NCI-H510A (cell line): ENCODE measurements at places on chromosomes 6 and 20.

DNA sequence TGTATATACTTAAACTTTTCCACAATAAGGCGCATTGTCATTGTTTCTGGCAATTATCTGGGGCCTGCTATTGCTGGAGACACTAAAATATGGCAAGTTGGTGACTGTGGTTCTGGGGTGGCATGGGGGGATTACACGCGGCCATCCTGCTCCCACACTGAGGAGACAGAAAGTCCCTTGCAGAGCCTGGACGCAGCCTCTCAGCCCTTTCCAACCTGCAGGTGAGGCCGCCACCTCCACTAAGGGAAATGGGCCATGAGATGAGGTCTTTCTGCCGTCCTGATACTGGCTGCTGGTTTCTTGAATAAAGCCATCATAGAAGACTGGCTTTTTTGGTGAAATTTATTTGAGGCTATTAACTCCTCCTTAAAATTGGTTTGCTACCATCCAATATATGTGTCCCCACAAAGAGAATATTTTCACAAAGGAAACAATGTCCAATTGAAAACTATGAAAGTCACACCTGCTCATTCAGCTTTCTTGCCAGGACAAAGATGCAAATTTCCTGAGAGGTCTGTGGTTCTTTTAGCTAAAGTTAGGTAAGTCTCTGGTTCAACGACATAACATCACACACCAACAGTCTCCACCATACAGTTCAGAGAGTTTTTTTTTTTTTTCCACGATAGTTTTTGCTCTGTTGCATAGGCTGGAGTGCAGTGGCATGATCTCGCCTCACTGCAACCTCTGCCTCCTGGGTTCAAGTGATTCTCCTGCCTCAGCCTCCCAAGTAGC is 13.0 kb downstream of the TXNDC5 start:
- no peak for DNase-seq

DNA sequence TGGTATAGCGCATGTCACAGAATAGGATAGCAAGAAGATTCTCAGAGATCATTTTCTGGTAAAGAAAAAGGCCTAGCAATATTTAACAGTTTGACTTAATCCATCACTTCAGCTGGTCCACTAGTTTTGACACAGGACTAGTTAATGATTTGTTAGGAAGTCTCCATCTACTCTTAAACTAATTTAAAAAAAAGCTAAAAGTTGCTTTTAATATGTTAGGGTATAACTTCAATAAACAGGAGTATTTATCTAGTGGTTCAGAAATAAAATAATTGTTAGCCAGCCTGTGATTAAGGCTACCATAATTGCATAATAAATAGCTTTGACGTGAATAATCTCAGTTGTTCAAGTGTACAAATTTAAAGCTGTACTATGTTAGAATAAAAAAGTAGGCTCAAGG is 195.6 kb downstream of the FUT9 start:
- no peak for DNase-seq

DNA sequence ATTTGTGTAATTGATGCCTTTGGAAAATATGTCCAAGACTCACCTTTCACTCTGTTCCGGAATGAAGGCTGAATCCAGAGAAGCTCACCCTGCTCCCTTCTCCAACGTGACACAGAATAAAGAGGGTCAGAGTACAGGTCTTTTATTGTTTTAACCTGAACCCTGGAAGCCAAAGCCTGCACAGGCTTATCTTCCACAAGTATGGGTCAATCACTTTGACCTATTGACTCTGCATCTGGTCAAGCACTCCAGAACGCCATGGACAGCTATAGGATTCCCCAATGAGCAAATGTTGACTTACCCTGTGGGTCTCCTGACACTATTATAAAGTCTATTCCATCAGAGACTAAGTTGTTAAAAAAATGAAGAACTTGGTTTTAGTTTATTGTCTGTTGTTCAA is 158.4 kb upstream of the MYLIP start:
- DNase-seq: no peak

- no peak for DNase-seq
Measured at GRCh38 chr6:92122746-92123145, 1296.6 kb downstream of the EPHA7 start.

DNA sequence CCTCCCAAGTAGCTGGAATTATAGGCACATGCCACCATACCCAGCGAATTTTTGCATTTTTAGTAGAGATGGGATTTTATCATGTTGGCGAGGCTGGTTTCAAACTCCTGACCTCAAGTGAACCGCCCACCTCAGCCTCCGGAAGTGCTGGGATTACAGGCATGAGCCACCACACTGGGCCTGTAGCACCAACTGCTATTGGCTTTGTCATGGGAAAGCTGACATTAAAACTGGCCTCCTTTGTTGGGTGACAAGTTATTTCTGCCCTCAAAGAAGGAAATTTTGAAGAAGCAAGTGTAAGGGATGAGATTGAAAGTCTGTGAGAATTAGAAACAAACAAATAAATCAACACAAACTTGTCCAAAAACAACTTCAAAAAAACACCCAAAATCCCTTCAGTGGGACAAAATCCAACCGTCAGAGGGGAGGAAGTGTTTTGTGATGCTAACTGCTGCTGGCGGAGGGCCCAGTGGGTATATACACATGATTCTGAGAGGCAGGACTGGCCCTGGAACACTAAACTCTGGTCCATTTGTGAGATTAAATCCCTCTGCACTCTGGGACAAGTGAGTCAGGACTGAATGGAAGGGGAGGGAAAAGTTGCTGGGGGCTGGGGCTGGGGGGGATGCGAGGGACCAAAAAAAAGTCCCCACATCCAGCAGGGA is 87.5 kb upstream of the NAA20 start:
- no peak for DNase-seq

- DNase-seq: no peak
Measured at GRCh38 chr6:18243302-18243893, 20.9 kb downstream of the DEK start.

GRCh38 chr20:45450097-45450818 is 19.3 kb upstream of the WFDC2 start:
- DNase-seq: peak; percentile 16

GRCh38 chr20:8066662-8067061 is 47.1 kb upstream of the TMX4 start:
- no peak for DNase-seq

GRCh38 chr6:12698298-12698697 is 18.3 kb upstream of the PHACTR1 start:
- DNase-seq: no peak

DNA sequence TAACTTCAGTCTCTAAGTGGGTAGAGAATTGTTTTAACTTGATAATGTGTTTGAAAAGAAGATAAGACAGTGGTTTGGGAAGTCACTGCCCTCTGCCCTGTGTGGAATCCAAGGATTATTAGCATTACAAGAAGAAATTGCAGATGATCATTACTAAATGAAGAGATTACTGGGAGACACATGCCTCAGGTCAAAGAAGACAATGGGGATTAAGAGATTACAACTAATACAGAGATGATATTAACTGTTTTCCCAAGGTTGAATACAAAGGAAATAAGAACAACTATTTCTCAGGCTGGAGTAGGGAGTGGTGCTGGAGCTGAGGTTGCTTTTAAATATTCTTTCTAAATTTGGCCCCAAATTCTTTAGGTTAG is 166.0 kb downstream of the TRMT11 start:
- no peak for DNase-seq

DNA sequence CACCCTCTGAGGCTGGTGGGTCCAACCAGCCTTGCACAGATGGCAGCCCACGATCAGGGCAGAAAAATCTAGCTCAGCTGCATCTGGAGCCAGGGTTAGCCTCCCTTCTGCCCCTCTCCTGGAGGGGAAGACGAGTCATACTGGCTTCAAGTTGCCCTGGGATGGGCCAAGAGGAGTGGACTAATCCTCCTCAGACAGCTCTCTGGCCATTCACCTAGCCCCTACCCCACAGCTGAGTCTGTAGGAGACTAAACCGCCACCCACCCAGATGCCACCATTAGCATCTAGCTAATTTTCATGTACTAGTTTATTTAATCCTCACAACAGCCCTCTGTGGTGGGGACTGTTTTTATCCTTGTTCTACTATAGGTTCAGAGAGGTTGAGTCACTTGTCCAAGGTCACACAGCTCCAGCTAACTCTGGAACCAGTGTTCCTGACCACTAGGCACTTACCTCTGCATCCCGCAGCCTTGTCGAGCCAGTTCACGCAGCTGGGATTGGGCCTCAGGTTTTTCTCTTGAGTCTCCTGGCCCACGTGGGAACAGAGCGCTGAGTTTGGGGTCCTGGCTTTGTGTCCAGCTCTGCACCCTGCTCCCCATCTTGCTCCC is 48.5 kb upstream of the CCDC167 start:
- no peak for DNase-seq

- no peak for DNase-seq
Measured at GRCh38 chr6:155177363-155177961, 86.4 kb upstream of the CLDN20 start.

- no peak for DNase-seq
Measured at GRCh38 chr20:7031222-7031621, 263.7 kb downstream of the BMP2 start.

- no peak for DNase-seq
Measured at GRCh38 chr20:4546786-4547185, 174.9 kb upstream of the PRND start.

DNA sequence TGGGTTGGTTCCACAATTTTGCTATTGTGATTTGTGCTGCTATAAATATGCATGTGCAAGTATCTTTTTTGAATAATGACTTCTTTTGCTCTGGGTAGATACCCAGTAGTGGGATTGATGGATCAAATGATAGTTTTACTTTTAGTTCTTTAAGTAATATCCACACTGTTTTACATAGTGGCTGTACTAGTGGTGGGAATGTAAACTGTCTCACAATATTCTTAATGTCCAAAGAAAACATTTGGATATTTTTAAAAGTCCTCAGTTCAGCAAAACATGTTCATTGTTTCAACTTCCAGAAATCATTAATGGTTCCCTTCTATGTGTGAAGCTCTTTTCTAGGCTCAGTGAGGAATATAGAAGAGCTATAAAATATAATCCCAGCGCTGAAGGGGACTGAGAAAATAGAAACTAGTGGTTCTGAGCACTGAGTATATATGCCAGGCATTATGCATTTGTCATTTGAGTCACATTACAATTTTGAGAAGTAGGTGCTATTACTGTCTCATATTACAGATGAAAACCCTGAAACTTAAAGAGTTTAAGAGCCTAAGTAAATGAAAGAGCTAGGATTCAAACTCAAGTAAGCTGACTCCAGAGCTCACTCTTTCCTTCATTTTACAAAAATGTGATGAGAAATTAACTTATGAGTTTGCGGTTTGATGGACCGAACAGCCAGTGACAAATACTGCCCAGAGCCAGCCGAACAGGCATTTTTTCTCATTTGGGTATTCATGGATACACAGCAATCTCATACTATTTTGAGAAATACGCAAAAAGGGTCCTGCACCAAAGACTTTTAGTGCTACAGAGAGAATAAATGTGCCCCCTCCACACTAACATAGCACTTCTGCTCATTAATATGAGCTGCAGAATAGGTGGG is 250.1 kb downstream of the TBX18 start:
- DNase-seq: no peak

DNA sequence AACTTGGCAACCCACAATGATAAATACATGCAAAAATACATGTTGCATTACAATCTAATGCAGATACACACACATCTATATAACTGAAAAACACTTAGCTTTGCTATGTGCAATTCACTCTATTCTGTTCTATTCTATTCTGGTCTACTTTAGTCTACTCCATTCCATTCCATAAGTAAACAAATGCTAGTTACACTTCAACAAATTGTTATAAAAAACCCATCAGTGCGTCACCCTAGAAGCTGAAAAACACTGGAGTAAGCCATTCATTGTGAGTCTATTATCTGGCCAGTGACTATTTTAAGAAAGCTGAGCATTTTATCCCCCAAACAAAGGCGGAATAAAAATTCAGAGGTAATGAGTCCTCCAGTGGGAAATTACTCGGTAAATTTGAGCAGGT is 315.7 kb upstream of the EPHA7 start:
- DNase-seq: no peak

DNA sequence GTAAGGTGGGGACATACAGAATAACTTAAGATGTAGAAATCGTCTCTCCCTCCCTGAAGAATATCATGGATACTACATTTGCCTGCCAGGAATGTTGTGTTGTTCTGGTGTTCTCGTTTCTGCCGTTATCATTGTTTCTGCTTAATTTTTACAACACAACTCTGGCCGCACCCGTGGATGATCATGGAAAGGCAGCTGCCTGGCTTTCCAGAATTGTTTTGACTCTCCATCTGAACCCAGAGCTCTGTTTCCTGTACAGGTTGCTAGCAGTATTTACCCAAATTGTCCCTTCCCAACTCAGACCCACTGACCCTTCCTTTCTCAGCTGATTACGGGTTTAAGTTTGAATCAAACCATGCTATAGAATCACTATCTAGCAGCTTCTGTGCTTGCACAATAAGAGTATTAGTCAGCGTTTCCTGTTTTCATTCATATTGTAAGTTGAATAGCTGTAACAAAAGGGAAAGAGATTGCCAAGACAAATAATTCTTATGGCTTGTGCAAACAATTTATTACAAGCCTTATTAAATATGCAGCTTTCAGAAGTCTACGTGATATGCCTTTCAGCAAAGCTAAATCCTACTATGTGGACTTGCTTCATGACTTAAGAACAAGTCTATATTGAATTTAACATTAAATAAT is 139.0 kb downstream of the MTHFD1L start:
- DNase-seq: no peak

DNA sequence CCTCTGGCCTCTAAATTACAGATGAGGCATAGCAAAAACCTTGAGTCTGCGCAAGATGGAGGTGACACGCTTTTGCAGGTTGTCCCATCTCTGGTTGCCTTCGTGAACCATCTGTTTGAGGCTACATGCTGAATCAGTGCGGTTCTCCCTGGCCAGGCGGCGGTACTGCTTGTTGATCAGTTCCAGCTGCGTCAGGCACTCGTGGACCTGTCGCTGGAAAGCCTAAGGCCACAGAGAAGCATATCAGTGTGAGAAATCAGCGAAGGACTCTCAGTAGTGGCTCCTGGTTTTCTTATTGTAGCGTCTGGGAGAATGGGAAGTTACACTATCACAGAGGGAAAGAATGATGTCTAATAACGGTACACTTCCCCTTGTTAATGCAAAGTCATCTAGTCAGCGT is 344.4 kb downstream of the ESR1 start:
- no peak for DNase-seq

DNA sequence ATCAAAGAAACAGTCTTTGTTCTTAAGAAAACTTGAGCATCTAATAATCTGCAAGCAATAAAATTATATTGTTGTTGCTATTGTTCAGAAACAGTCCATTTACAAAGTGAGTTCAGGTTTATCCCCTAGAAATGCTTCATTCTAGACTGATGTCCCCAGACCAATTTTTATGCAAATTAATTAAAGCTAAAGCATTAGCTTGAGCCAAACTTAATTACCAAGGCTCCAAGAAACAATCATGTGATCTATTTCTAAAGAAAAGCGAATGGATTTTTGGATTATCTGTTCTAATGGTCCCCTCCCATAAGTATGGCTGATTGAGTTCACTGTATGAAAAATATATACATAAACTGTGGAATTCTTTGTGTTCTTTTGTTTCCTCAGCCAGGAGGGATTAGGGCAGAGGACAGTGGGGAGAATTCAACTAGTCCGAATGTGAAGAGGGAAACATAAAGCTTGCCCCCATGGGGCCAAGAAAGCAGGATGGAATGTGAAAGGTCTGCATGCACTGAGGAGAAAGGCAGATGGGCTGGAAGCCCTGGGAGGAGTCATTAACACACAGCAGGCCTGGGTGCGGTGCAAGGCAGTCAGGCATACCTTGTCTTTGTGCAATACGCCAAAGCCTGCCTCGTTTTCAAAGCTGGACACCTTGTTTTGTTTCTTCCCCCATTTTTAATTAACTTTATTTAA is 597.1 kb downstream of the KIF16B start:
- DNase-seq: no peak
